Left ventricle myocardium inferior (tissue), 1 donor: ENCODE measurements at places on chromosomes 16 and 17.

DNA sequence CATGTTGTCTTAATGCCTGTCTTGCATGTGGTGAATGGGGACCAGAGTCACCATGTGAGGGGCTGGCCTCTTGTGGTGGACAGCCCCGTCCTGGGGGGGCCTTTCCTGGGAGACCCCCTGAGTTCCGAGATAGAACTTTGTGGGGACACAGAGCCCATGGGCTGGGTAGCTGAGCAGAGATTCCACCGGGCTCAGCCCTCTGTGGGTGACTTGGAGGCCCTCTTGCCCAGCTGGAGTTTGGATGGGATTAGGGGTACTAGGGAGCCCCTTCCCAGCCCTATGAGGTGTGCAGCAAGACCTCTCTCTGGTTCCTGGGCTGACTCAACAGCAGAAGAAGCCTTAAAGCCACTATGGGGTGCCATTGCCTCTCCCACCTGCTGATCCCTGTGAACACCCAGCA is 38.1 kb downstream of the MRC2 start:
- peaks cover 9% of the 10 kb centered on the region for H3K27me3 ChIP-seq
- H3K4me3 ChIP-seq: no peak overlapping the region
- no peaks in the 10 kb centered on the region for H3K4me1 ChIP-seq
- no peak overlapping the region for H3K27ac ChIP-seq

DNA sequence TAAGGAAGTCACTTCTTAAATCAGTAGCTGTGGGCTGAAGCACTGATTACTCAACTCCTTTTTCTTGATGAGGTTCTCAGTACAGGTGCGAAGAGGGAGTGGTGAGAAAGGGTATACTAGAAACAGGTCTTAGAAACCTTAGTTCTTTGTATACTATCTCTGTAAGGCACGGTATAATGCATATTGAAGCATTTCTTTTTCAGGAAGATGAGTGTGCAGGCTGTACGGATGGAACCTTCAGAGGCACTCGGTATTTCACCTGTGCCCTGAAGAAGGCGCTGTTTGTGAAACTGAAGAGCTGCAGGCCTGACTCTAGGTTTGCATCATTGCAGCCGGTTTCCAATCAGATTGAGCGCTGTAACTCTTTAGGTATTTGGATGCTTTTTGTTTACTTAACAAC is 39.2 kb downstream of the CYLD start:
- H3K36me3 ChIP-seq: peaks cover 76% of the 10 kb centered on the region
- H3K4me3 ChIP-seq: no peak overlapping the region
- DNase-seq: no peak
- no peak overlapping the region for H3K27ac ChIP-seq
- H3K27me3 ChIP-seq: no peaks in the 10 kb centered on the region
- H3K4me1 ChIP-seq: no peaks in the 10 kb centered on the region

GRCh38 chr17:42411361-42411760 is 11.7 kb downstream of the CAVIN1 start:
- H3K4me1 ChIP-seq: peaks cover 100% of the 10 kb centered on the region
- H3K27ac ChIP-seq: peak overlapping the region; percentile 100
- H3K4me3 ChIP-seq: peak overlapping the region; percentile 32
- DNase-seq: no peak
- no peaks in the 10 kb centered on the region for H3K36me3 ChIP-seq
- no peaks in the 10 kb centered on the region for H3K27me3 ChIP-seq

DNA sequence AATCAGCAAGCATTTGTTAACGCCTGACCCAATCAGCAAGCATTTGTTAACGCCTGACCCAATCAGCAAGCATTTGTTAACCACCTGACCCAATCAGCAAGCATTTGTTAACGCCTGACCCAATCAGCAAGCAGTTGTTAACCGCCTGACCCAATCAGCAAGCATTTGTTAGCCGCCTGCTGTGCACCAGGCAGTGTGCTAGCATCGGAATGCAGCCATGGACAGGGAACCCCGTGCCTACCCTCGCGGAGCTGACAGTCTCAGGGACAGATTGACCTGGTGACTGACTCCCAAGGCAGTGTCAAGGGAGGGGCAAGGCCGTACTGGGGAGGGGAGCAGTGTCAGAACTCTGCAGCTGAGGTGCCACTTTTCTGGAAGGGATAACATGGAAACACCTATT is 66.9 kb downstream of the ABR start:
- peak overlapping the region; percentile 3 for H3K27ac ChIP-seq
- no peak for DNase-seq
- no peak overlapping the region for H3K4me3 ChIP-seq
- no peaks in the 10 kb centered on the region for H3K27me3 ChIP-seq
- H3K36me3 ChIP-seq: no peaks in the 10 kb centered on the region

DNA sequence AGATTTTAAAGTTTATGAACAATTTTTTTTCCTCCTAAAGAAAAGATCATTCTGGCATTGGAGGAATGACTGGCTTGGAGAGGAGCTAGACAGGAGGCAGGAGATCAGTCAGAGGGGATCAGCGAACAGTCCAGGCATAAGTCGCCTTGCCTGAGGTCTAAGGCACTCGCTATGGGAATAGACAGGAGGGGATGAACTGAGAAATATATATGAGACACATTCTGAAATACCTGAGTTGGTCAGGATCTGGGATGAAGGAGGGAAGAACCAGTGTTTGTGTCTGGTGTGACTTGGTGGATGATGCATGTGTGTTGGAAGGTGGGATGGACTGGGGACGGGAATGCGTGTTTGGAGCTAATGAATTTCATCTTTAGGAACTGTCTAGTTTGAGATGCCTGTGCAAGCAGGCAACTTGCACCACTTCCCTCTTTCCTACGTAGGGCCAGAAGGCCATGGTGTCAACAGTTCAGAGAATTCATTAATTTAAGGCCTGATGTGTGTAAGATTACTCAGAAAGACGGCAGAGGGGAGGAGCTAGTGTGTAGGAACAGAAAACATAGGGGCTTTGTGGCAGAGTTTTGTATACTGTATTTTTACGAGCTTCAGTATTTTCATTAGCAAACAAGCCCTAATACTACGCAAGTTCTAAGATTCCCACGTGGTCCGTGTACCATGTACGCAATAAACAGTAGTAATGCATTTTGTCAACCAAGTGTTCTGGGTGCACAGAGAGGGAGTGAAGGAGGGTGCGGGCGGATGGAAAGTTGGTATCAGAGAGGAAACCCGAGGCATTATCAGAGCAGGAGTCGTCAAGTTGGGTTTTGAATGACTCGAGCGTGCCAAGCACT is 825 bp downstream of the HEATR6 start:
- H3K27ac ChIP-seq: peak overlapping the region; percentile 94
- peaks cover 32% of the 10 kb centered on the region for H3K36me3 ChIP-seq
- H3K4me1 ChIP-seq: peaks cover 31% of the 10 kb centered on the region
- DNase-seq: no peak

- H3K36me3 ChIP-seq: no peaks in the 10 kb centered on the region
- peaks cover 6% of the 10 kb centered on the region for H3K4me1 ChIP-seq
- H3K4me3 ChIP-seq: no peak overlapping the region
- DNase-seq: no peak
- peaks cover 78% of the 10 kb centered on the region for H3K27me3 ChIP-seq
These were observed 5.9 kb upstream of the SLC13A2 start for GRCh38 chr17:28467456-28468025.

GRCh38 chr16:27387724-27388123 is 14.2 kb upstream of the IL21R start:
- no peaks in the 10 kb centered on the region for H3K4me1 ChIP-seq
- DNase-seq: no peak
- H3K4me3 ChIP-seq: no peak overlapping the region
- H3K27me3 ChIP-seq: peaks cover 40% of the 10 kb centered on the region
- no peak overlapping the region for H3K27ac ChIP-seq

GRCh38 chr17:15377200-15377599 is 35.8 kb upstream of the TEKT3 start:
- no peak overlapping the region for H3K4me3 ChIP-seq
- H3K36me3 ChIP-seq: no peaks in the 10 kb centered on the region
- H3K27ac ChIP-seq: no peak overlapping the region

DNA sequence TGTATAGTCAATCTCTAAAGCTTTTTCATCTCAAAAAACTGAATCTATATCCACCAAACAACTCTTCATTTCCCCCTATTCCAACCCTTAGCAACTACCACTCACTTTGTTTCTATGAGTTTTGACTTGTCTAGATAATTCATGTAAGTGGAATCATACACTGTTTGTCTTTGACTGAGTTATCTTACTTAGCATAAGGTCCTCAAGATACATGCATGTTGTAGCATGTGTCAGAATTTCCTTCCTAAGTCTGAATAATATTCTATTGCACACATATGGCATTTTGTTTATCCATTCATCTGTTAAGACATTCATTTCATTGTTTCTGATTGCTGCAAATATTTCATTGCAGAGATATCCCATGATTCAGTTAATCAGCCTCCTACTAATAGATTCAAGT is 72.2 kb downstream of the SSH2 start:
- no peaks in the 10 kb centered on the region for H3K36me3 ChIP-seq
- no peak overlapping the region for H3K4me3 ChIP-seq
- no peak overlapping the region for H3K27ac ChIP-seq
- DNase-seq: no peak

DNA sequence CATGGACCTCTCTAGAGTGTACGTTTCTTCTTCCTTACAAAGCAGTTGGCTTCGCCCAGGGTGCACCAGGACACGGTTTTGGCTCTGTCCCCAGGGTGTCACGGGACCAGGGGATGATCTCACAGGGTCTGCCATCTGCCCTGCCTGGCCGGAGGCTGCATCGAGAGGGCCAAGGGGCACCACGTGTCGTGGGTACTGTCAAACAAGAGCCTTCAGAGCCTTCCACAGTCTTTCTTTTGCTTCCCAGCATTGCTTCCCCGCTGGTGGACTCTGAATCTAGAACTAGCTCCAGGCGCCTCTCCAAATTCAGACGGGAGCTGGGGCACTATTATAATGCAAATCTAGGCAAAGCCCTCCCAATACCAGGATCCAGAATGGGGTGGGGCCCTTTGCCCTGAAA is 47.9 kb downstream of the MAPT start:
- peak overlapping the region; percentile 74 for H3K27ac ChIP-seq
- H3K4me3 ChIP-seq: no peak overlapping the region
- H3K36me3 ChIP-seq: no peaks in the 10 kb centered on the region
- H3K27me3 ChIP-seq: no peaks in the 10 kb centered on the region

DNA sequence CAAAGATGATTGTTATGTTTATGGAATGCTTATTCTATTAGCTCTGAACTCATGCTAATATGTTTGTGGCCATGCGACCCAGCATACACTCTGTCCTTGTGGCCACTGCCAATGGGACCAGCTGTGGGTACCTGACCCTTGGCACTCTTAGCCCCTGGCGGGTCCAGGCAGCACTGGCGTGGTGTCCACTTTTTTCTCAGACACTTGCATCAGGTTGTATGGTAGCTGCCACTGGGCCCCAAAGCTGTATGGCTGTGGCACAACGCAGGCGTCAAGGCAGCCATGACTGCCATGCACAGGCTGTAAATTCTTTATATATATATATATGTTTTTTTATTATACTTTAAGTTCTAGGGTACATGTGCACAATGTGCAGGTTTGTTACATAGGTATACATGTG is 12.2 kb upstream of the WNT9B start:
- no peak for DNase-seq
- H3K4me1 ChIP-seq: peaks cover 7% of the 10 kb centered on the region
- H3K36me3 ChIP-seq: no peaks in the 10 kb centered on the region
- no peak overlapping the region for H3K27ac ChIP-seq
- H3K27me3 ChIP-seq: peaks cover 59% of the 10 kb centered on the region

DNA sequence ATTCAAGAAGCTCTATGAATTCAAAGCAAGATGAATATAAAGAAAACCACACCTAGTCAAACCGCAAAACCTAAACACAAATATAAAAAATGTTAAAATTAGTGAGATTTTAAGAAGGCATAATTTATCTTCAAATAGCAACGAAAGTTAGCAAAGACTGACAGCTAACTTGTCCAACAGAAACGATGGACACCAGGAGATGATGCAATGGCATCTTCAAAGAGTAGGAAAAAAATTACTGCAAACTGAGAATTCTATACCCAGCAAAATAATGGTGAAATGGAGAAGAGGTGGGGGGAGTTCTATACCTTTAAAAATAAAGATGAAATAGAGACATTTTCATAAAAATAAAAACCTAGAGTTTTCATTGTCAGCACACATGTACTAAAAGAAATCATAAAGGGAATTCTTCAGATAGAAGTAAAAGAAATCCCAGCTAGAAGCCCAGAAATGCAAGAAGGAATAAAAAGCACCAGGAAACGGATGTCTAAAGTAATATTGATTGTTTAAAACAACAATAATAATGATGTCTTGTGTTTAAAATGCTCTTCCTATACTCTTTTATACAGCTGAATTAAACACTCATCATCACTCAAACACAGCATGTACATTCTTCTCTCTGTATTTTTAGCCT is 24.6 kb upstream of the TANC2 start:
- DNase-seq: no peak
- H3K36me3 ChIP-seq: no peaks in the 10 kb centered on the region
- H3K4me3 ChIP-seq: no peak overlapping the region
- H3K4me1 ChIP-seq: no peaks in the 10 kb centered on the region
- H3K27ac ChIP-seq: no peak overlapping the region

DNA sequence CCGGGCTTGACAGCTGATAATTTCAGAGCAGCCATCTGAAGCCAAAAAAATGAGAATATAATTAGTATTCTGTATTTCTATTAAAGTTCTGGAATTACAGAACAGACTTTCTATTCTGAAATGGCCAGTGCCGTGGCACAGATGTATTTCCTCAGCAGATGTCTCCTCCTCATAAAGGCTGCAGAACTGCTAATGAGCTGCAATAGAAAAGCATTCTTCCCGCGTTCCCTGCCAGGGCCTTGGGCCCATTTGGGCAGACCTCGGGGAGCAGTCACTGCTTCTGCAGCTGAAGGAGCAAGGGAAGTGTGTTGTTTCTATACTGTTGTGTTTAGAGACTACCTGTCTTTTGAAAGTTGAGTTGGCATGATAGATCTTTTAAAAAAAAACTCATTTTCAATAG is 152.6 kb upstream of the CACNG5 start:
- peaks cover 4% of the 10 kb centered on the region for H3K36me3 ChIP-seq
- H3K4me1 ChIP-seq: peaks cover 17% of the 10 kb centered on the region

DNA sequence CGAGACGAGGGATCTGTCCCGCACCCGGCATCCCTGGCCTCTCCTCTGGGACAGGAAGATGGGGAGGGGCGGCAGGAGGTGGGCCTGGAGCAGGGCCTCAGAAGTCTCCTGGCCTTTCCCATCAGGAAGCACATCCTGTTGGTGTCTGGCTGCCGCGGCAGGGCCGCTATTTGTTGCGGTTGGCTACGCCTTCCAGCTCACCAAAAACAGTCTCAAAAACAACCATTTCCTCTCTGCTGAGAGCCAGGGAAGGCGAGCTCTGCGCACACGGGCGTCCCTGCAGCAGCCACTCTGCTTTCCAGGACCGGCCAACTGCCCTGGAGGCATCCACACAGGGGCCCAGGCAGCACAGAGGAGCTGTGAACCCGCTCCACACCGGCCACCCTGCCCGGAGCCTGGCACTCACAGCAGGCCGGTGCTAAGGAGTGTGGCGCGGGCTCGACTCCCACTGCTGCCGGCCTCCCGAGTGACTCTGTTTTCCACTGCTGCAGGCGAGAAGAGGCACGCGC is at the start of gene TMEM204:
Gene TMEM204 (plus strand): TSS at position 224 of the 509 bp plus-strand sequence. CDS start 610 bp downstream, outside the sequence.
- H3K4me3 ChIP-seq: peak within 1 kb of the TSS; percentile 83
- H3K4me1 ChIP-seq: peaks cover 96% of the 10 kb centered on the region
- H3K36me3 ChIP-seq: peaks cover 31% of the 10 kb centered on the region
- DNase-seq: peak; percentile 86
- peak within 1 kb of the TSS; percentile 98 for H3K27ac ChIP-seq
